NCI-H1417 (cell line): ENCODE measurements at places on chromosomes 2 and 18.
A peak's percentile ranks its signal among the peaks of the same experiment; 100 is the strongest.

- DNase-seq: no peak
Measured at GRCh38 chr2:109243526-109244303, 114.7 kb downstream of the SH3RF3 start.

DNA sequence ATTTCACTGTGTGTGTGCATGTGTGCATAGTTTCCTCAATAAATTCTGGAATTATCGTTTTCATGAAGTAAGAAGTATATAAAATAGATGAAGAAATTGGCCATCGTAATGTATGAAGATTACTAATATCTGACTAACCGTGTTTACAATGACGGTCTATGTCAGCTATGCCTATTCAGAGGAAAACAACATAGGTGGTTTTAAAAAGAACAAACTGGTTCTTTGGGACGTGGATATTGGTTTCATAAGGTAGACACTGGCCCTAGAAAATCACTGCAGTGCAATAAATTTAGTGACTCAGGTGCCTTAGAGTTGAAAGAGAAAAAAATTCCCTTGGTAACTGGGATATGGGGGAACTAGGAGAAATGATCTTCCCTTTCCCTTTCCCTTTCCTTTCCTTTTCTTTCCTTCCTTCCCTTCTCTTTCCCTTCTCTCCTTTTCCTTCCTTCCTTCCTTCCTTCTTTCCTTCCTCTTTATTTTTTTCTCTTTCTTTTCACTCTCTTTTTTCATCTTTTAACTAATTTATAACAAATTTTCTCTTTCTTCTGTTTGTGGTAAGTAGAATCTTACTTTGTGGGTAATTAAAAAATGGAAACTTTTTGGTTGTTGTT is 36.4 kb downstream of the MAP2 start:
- DNase-seq: no peak

DNA sequence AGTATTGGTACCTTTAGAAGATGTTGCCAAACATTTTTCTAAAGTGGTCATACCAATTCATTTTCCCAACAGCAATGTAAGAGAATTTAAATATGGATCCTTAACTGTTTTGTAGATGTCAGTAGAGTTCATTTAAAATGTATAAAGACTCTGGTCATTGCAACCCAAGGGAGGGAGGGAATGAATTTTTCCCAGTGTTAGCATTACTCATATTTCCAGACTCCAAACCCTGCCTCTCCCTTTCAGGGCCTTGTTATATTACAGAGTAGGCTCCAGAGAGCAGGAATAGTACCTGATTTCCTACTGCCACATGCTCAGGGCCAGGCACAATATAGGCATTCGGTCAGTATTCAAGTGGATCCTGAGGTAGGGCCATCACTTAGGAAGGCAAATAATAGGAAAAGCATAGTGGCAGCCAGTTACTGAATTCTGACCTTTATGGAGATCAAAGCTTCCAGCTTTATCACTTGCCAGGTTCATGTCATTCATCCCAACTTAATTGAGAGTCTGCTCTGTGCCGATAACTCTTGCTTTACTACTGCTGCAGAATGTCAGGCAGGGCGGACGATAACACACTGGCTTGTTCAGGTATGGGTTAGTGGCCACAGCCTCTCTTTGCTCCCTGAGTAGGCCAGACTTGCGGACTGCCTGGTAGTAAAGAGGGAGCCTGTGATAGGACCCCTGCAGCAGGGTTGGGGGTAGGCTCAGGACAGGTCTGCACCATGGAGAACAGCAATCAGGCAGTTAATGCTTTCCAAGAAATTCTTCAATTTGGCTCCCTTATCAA is 75.3 kb downstream of the OSBPL6 start:
- no peak for DNase-seq

GRCh38 chr2:20676353-20677215 is 9.6 kb downstream of the GDF7 start:
- no peak for DNase-seq

GRCh38 chr18:78138983-78139496 is 840.6 kb upstream of the SALL3 start:
- peak; percentile 93 for DNase-seq

DNA sequence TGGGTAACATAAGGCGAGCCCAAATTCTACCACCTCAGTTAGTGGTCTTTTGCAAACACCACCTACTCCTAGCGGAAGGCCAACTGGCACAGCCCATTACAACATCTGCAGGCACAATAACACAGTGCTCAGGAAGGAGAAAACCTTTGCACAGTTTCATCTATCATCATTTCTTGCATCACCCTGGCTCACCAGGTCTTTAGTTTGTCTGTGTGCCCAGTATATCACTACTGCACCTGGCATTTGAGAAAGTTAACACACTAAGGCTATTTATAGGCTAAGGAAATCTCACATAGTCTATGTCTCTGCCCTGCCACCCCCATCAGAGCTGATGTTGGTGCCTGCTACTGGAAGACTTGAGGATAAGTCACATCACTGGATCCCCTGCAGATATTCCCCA is 484.0 kb downstream of the SATB2 start:
- no peak for DNase-seq

GRCh38 chr2:43737097-43737854 is 36.6 kb upstream of the DYNC2LI1 start:
- no peak for DNase-seq

- DNase-seq: peak; percentile 85
Measured at GRCh38 chr18:77702686-77703085, 453.0 kb downstream of the GALR1 start.

GRCh38 chr18:10495936-10496335 is 29.9 kb upstream of the NAPG start:
- DNase-seq: no peak

GRCh38 chr2:210496512-210496911 is 20.0 kb upstream of the LANCL1 start:
- no peak for DNase-seq

GRCh38 chr18:4181882-4182568 is 273.1 kb downstream of the DLGAP1 start:
- DNase-seq: no peak

DNA sequence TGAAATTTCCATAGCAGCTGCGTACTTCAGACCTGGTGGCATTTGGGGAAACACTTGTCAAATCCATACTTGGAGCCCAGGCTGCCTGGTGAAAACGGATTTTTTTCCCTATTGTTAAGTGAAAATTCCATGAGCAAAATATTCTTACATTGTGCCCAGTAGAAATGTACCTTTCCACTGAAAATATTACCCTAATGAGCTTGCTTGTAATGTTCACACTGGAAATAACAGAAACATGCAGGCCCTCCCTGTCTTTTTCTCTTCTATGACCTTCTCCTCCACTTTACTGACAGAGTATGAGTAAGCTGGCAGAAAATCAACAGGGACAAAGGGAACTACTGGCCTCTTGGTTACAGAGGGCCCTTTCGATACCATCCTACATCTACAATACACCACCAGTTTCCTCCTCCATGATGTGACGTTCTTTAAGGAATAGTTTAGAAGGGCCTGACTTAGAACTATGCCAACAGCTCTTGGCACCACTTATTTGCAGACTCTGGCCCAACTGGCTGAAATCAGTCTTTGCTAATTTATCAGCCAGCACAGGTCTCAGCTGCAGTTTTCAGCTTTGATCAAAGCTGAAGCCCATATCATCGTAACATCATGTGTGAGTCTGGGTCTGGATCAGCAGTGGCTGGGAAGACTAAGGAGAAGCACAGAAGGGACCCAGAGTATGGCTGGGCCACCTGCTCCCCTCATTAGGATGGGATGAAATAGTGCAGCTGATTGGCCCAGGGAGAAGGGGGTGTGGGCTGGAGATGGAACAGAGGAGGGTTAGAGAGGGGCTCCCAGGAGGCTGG is 272.2 kb upstream of the ID2 start:
- no peak for DNase-seq

DNA sequence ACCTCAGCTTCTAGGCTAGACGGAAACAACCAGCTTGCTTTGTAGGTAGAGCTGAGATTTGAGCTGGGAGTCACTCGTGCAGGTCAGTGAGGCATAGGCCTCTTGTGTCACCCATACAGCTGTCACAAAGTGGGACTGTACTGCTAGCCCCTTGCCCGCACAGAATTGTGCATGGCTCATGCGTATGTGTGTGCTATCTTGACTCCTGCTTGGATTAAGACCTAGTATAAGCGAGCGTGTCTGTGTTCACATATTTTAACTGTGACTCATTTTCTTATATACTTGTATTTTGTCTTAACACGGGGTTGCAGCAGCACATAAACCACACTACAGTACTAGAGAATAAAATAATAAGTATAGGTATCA is 20.1 kb downstream of the CEP68 start:
- no peak for DNase-seq

GRCh38 chr18:23238152-23238531 is 102.9 kb downstream of the CABLES1 start:
- DNase-seq: no peak

DNA sequence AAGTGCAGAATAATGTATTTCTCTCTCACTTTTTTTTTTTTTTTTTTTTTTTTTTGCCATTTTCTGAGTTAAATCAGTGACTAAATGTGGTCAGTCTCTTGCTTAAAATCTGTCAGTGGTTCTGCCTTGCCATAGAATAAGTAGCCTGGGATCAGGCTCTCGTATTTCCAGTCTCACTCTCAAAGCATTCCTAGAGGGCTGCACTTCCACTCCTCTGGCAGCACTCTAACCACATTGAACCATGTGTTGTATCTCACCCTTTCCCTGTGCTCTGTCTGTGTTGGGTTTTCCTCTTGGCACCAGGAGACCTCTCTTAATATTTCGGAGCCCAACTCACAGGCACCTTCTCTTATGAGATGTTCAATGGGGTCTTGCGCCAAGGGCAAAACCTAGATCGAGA is 304.4 kb downstream of the CTNNA2 start:
- DNase-seq: no peak

- DNase-seq: peak; percentile 53
Measured at GRCh38 chr18:52903857-52904256, 563.9 kb downstream of the DCC start.

DNA sequence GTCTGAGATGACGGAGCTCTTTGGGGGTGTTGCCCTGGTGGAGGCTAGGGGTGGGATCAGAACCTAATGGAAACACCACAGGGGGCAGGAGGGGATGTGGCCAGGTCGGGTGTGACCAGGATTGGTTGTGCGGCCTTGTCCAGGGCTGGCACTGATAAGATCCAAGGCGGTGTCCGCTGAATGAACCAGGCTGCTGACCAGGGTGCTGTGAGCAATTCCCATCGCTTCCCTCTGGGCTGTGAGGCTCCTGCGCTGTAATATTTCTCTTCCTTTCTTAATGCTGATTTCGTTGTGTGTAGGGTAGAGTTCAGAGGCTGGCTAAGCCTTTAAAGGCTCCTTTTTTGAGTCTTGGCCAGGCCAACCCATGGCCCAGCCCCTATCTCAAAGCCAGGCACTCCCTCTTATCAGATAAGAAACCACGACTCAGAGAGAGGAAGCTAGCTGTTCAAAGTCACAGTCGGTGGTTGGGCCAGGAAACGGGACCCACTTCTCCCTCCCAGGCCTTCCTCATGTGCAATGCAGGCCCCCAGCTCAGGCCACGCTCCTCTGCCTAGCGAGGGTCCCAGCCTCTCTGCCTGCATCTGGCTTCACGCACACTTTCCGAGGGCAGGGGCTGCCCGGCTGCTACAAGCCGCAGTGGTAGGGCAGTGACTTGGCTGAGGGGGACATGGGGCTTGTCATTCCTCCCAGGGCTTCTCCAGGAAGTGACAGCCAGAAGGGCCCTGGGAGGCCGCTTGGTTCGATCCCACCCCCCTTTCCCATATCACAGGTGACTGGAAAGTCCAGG is 26.0 kb upstream of the FOSL2 start:
- DNase-seq: no peak

GRCh38 chr2:64972876-64973275 is 16.3 kb upstream of the SLC1A4 start:
- no peak for DNase-seq

- DNase-seq: peak; percentile 94
Measured at GRCh38 chr18:79951545-79952455, at the start of gene SLC66A2. SLC66A2 (minus strand) TSS chr18:79951653; CDS start chr18:79950926, 727 bp downstream.

DNA sequence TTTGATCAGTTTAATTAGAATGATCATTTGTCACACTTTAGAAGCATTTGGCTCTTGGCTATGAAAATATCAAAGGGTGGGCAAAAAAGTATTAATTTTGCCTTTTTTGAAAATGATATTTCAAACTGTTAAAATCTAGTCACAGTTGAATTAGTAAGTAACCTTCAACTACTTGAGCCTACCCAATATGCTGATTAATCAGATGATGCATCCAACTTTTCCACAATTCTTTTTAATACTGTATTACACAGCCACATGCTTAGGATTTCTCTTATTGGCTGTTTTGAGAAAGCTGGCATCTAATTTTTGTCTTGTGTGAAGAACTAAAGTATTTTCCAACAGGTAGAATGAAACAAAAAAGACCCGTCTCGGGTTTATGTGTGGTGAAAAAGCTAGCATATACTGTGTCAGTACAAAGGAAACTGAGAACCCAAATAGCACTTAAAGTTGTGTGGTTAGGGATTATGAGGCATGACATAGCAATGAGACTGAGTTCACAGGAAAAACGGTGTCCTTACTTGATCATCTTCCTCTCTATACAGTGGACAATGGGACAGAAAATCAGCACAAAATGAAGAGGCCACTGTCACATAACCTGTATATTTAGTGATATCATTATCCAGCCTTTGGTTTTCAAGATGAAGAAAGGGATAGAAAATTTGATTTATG is 11.7 kb downstream of the OSBPL6 start:
- no peak for DNase-seq

- peak; percentile 92 for DNase-seq
Measured at GRCh38 chr2:67846370-67847070, 216.3 kb downstream of the C1D start.

- no peak for DNase-seq
Measured at GRCh38 chr2:19490846-19491435, 132.5 kb upstream of the OSR1 start.

DNA sequence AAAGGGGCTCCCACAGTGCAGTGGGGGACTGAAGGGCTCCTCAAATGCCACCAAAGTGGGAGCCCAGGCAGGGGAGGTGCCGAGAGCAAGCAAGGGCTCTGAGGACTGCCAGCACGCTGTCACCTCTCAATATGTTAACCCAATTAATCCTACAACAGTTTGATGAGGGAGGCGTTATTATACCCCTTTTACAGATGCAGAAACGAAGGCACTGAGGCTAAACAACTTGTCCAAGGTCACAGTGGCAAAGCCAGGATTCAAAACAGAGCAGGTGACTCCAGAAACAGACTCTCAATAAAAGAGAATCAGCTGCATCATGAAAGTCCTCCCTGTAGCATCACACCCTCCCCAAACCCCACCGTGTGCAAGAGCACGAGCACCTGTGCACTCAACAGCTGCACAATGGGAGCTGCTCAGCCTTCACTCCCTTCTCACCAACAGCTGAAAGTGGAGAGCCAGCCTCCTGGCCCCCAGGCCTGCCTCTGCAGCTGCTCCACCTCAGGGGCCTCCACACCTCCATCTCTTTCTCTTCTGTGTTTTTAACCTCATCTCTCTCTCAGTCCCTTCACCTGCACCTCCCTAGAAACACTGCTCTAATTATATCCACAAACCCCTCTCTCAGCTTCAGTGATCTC is 8.1 kb downstream of the NPC1 start:
- no peak for DNase-seq

GRCh38 chr2:67726416-67726815 is 329.3 kb downstream of the ETAA1 start:
- DNase-seq: peak; percentile 13

DNA sequence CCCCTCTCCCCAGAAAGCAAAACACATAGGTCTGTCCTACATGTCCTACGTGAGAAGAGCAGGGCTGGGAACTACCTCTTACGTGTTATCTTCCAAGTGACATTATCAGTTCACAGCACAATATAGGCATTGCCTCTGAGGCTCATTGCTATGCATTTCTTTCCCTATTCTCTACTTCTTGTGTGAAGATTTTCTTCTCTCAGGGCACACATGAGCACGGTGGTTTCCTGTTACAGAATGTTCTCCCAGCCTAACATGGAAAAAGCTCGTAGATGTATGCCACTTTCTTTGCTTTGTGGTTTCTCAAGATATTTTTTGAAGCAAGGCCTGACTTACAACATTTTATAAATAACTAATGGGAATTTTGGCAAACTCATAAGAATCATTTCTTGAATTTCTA is 19.4 kb upstream of the DSC3 start:
- DNase-seq: no peak
